Stimulated activated CD4-positive, alpha-beta T cell treated with anti-CD3 and anti-CD28 coated beads, Interleukin-1b, Interleukin-23, amount 100 ng/mL, for 48 hours (primary cell): ENCODE measurements at places on chromosomes 3 and 15.

- DNase-seq = peak; percentile 48
Observed at GRCh38 chr3:45528429-45528828, 66.1 kb upstream of the LIMD1 start.

- DNase-seq = peak; percentile 42
Observed at GRCh38 chr3:9915254-9916141, 1.4 kb upstream of the IL17RC start.

- DNase-seq = no peak
Observed at GRCh38 chr3:13345772-13346171, 74.3 kb downstream of the NUP210 start.

DNA sequence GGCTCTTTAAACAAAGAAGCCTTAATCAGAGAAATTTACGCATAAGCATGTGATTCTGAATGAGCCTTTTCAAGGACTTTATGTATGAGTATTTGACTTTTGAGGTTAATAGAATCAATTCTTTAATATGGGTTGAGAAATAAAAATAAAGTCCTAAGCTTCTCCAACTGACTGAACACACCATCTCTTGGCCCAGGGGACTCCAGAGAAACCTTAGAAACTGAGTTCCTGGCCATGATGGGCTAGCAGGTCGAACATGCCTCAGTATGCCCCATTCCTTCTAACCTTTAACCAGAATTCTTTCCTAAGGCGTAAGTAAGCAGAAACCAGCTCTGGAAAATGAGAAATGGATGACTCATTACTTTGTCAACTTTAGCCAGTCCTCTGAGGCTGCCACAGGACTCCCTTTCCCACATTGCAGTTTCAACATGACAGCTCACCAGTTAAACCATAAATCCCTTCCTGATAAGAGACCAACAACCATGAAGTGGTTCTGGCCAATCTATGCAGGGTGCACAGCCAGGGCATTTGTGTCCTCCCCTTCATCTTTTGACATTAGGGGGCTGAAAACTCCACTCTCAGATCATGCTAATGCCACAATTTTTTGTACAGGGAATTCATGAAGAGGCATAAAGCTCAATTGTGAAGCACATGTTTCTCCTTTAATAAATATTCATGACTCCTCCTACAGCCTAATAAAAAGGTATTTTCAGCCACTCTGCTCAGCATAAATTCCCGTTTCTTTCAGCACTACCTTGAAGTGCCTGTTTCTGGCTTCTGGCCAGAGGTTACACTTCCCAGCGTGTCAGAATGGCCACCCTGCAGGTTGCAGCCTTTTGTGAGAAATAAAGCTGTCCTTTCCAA, 33.3 kb downstream of the TM4SF18 start:
- DNase-seq = no peak

- DNase-seq = no peak
Observed at GRCh38 chr15:60324706-60325438, 72.9 kb downstream of the ANXA2 start.

DNA sequence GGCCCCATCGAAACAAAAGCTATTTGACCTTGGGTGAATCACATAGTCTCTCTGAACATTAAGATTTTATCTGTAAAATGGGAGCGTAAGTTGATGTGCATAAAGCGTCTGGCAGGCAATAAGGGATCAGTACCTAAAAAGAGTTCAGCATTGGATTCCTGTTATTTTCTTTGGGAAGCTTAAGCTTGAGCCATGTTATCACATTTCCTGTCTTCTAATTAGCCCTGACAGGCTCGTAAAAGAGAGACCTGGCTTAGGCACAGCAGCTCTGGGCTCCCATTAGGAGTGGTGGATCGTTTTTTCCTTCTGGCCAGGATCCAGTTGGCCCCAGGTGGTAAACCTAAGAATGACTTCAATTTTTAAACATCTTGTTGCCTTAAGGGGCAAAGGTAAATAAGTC, 26.0 kb upstream of the CA12 start:
- no peak for DNase-seq

DNA sequence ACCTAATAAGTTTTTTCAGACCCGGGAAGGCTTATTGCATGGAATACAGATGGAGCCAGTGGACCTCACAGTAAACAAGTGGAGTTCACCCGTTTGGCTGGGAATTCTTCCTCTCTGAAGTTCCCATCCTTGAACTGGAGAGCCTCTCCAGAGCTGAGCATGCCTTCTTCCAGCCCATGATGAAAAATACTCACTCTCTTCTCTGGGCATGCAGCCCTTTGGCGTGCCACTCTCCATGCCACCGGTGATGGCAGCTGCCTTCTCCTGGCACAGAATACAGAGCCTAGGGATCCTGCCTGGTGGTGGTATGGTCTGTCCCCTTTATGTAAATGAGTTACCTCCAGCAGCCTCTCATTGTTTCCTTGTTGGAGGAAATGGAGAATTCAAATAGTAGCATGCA, 150.8 kb downstream of the LEKR1 start:
- DNase-seq = no peak

DNA sequence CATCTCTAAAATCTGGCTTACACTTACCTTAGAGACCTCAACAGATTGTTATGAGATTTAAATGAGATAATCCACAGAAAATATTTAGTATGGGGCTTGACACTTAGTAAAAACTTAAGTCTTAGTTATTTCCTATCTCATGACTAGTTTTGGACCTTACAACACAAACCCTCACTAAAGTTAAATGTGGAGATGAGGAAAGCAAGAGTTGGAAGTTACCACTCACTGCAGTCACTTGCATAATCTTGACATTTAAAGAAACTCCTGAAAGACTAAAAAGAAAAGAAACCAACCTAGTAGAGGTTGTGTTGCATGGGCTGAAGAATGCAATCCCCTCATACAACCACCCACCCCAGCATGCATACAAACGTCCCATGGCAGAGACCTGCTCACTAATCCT, 40.1 kb downstream of the ITGB5 start:
- DNase-seq = no peak

GRCh38 chr3:46656778-46657556, 36.5 kb downstream of the ALS2CL start:
- DNase-seq = no peak

DNA sequence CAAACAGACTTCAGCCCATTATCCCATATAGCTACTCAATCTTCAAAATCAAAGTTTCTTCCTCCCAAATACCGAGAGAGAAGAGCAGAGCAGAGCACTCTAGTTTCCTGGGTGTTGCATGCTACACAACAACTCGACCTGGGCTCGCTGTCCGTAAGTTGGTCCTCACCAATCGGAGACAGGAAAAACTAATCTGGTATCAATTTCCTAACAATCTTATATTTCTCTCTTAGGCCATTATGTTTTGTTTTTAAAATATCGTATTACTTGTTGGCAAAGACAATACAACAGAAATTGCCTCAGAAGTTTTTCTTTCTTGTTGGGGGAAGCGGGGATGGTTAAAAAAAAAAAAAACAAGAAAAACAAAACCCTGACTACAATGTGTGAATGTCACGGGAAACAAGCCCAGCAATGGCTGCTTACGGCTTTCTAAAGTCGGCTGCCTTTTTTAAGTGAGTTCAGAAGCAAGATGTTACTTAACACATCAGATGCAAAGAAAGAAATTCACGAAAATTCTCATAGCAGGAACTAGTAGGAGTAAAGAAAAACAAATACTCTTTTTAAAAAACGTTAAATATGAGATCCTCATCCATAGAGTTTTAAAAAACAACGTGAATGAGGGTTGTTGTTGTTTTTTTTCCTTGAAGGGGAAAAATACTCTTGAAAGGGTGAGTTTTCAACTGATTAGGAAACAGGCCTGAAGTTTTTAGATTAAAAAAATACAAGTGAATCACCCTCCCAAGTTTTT, 1.9 kb downstream of the VGLL4 start:
- DNase-seq = no peak

DNA sequence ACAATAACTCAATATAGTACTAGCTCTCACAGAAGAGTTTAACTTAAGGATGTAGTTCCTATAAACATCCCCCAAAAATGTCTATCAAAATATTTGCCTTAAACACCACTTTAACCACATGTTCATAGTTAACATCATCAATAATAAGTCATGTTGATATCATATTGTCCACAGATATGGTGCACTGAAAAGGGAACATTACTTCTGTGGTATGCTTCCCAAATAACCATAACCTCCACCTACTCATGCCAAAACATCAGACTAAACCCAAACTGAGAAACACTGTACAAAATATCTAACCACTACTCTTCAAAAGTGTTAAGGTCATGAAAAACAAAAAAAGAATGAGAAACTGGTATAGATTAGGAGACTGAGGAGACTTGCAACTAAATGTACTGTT, 32.9 kb downstream of the SLC4A7 start:
- DNase-seq = no peak

DNA sequence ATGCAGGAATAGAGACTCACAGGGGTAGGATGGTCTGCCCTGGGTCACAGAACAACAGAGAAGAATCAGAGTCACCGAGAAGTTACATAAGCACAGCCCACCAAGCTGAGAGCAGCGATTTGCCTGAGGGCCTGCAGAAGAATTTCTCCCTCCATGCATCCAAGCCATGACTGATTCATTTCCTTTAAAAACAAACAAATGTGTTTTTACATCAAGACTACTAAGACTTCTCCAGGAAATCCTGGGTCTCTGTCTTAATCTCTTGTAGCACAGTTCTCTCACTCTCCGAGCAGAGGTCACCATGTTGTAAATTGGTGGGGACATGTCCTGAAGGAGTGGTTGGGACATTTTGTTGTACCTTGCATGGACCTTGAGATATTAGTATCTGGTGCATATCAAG, 159.8 kb downstream of the THSD4 start:
- DNase-seq = no peak

DNA sequence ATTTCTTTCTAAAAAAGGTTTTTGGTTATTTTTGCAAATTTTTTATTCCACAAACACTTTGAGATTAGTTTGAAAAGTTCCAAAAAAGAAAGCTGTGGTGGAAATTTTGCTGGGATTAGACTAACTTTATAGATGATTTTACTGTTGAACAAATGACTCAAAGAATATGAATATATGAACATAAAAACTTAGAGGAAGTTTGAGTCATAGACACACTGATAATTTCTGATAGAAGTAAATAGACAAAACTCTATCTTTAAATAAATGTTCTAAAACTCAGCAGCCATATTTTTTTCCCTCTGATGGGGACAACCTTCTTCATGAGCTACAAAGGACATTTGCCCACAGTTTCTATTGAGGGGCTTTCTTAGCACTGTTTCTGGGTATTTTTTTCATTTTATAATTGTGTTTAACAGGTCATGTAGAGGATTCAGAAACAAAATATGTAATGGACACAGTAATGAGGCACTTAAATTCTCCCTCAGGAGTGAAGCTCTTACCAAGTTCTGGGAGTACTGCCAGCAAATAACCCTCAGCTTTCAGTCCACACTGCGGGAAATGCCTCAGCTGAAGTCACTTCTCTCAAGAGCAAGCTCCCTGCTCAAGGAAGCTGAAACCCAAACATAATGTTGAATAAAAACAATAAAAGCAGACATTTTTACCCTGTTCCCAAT, 157.6 kb downstream of the NFKBIZ start:
- no peak for DNase-seq

DNA sequence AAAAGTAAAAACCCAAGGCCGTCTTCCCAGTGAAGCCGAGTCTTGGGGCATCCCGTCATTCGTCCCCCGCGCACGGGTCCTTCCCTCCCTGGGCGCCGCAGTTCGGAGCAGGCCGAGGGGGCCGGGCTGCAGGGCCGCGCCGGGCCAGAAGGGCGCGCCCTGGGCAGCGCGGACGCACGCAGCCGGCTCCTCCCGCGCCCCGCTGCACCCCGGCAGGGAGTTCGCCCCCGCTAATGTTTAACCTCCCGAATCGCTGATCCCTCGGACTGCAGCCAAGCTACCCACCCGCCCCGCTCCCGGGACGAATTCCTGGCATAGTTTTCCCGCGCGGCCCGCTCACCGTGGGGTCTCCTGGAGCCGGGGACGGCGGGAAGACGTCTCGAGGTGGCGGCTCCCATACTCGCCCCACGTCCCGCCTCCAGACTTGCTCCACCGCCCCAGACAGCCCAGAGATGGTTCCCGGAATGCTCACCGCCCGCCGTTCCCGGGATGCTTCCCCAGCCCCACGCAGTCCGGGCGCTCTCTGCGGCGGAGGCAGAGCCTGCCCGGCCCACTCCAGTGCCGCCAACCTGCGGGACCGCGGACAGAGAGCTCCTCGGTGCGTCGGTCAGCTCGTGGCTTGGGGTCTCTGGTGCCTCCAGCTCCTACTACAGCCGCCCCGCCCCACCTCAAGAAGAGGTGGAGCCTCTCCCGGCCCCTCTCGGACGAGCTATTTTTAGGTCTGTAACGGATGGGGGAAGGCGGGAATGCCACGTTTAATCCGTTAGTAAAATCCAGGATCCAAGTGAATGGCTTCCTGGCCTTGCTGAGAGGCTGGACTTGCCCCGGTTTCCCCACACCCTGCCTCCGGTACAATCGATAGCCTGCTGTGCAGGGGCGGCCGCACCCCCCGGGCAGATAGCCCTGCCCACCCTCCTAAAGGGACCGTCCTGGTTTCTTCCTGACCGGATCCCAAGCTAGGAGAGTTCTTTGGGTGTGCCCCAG, at the start of gene DZIP1L:
Gene DZIP1L, minus strand, starts transcription at position 621 of the 984 bp plus-strand sequence. CDS start 11,637 bp downstream, outside the sequence.
- DNase-seq = no peak

DNA sequence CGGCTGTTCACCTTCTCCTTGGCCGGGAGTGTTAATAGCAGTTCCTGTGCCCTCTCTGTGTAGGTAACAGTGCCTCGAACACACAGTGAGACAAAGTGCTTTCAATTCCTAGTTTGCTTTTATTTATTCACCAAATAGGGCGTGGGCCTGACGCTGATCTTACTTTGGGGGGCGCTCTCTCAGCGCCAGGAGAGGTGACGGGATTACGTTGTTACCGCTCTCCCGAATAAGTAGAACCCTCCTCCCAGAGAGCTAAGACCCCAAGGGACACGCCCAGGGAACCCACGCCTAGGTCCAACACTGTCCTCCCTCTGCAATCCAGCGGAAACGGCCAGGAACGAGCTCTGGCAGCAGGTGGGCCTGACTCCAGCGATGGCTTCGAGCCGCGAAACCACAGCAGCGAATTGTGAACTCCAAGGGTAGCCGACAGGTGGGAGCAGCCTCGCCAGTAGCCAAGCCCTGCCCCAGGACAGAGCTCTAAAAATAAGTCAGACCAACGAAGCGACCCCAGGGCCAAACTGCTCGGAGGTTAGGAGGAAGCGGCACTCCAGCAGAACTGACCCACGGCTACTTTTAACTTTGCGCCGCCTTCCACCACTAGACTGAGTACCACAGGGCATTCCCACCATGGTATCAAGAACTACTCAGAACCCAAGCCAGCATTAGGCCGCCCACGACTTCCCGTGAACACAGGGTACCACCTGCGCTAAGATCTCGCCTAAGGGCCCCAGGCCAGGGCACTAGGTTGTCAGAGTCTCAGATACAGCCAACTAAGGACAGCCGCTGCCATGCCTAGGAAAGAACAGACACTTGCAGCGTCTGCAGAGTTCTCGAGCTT, 1.6 kb upstream of the SIN3A start:
- DNase-seq = peak; percentile 80

GRCh38 chr15:79161837-79162508, 71.4 kb upstream of the RASGRF1 start:
- no peak for DNase-seq
